ENCODE measurements at places on chromosomes 2 and 18. TPM values are rescaled to one million over a fixed set of nuclear protein-coding genes. Genes with fewer than 3 reads are reported as not detected.
A peak's percentile ranks its signal among the peaks of the same experiment; 100 is the strongest.

Gene HNMT
- total RNA-seq = not detected

Gene CYRIA
- total RNA-seq = 1.3 TPM

Gene SLC38A11
- total RNA-seq = not detected

Gene CDH19
- total RNA-seq = not detected

Gene SOWAHC
- 15.2 TPM for total RNA-seq

Gene ABCG8
- total RNA-seq = not detected

Gene ICOS
- not detected for total RNA-seq

- peak; percentile 46 for DNase-seq
Observed at GRCh38 chr2:36618381-36618780, 20.4 kb upstream of the FEZ2 start.

DNA sequence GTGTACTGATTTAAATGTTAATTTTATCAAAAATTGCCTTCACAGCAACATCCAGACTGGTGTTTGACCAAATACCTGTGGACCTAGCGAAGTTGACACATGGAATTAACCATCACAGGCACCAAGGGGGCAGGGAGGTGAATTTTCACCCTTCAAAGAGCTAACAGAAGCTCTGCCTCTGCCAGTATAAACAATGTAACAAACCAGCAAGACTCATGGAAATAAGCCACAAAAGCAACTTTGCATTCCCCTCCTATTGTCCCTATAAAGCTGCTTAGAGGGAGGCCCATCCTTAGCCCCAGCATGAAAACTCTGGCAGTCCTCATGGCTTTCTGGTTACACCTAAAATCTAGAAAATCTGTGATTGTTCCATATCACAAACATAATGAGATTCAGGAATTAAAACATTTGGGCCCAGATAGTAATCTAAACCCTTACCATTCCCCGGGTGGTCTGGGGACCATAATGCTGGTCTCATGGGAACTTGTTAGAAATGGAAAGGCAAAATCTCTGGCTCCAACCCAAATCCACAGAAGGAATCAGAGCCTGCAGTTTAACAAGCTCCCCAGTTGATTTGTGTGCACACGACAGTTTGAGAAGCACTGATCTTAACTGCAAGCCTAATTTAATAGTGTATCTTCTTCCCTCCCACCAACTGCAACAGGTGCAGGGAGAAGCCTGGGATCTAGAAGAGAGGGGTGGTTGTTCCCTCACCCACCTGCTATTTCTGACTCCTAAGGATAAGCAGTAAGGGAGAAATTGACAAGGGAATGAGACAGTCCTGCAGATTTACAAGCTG is 23.1 kb downstream of the SERPINB11 start:
- DNase-seq = no peak

DNA sequence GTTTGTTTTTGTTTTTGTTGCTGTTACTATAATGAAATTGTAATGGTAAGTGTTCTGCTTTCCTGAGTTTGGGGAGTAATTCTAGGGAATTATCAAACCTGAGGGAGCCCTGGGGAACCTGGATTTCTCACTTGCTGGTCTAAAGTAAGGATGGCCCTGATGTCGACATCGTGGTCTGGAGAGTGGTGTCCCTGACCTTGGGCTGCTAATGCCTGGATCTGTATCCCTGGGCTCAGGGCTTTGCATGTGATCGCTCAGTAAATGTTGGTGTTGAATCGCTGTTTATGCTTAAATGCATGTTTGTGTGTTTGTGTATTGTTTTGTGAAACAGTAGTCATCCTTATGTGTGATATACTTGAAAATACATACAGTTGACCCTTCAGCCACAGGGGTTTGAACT is 6.1 kb downstream of the ACP1 start:
- DNase-seq = no peak

- DNase-seq = no peak
Observed at GRCh38 chr2:204971206-204971907, 426.1 kb downstream of the PARD3B start.

DNA sequence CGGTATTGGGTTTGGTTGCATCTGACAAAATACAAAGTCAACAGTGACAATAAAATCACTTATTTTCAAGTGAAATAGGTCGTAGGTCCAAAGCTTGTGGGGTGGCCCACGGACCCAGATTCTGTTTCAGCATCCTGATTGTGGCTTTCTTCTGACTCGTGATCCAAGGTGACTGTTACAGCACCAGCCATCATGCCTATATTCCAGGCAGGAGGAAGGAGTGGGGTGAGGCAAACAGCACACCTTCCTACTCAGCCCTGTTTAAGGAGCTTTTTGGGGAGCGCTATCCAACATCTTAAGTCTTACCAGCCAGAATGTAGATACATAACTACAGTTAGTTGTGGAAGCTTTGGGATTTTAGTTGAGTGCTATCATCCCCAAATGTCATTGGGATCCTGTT is 8.7 kb upstream of the SNORC start:
- DNase-seq = no peak

DNA sequence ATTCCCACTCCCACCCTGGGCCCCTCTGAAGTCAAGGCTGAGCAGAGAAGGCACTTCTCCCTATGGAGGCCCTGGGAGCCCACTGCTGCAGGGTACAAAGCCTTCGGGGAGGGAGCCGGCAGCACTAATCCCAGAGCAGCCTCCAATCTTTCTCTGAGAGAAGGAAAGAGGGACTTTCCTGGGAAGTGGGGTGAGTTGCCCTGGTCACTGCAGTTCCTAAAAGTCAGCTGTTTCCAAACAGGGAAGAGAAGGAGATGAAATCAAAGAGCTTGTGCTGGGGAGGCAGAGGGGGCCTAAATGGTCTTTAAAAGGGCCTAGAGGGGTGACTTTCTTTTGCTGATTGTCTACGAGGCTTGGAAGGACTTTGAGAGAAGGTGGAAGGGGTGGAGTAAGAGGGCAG is 264.7 kb downstream of the TNS1 start:
- DNase-seq = no peak

DNA sequence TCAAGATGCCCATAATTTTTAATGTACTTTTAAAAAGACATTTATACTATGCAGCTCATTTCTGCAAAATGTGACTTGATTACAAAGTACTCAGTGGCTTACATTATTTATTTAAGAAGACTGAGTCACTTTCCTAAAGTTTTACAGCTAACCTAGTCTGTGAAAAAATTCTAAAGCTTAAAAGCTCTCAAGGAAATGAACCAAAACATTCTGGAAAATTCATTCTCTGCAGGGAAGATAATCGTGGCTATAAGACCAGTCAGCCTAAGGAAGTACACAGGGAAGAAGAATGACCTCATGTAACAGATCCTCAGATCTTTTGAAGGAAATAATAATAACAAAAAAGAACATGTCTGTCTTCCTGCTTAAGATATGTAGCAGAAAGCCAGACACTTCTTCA is 232.1 kb upstream of the STK17B start:
- no peak for DNase-seq

- DNase-seq = no peak
Observed at GRCh38 chr2:230898713-230899091, 26.3 kb downstream of the GPR55 start.

GRCh38 chr2:70895998-70896764 is 39.5 kb upstream of the ATP6V1B1 start:
- no peak for DNase-seq

- DNase-seq = no peak
Observed at GRCh38 chr2:173059971-173060461, 15.6 kb upstream of the MAP3K20 start.

DNA sequence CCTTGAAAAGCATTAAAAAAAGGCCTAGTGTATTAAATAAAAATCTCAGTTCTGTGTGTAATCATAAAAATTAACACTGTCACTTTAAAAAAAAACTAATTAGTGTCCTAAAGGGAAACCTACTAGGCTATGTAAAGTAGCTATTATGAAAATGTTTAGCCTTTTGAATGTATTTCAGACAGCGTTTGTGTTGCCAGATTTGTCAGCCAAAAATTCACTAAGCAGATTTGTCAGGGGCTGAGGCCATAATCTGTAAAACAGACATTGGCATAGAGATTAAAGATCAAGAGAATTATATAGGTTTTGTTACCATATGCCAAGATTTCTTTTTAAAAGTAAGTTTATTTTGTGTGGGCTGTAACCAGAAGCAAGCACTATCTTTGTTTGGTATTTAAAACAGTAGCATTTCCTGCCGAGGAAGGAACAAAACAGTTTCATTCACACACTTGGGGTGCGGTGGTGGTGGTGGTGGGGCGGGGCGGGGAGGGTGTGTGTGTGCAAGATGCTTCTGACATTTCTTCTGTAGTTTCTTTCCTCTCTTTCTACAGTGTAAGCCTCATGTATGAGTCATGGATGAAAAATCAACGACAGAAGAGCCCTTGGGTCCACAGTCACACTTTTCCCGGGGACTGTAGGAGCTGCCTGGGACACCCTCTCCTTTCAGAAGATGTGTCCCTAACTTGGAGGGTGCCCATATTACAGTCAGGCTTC is 328.5 kb upstream of the FANCL start:
- DNase-seq = peak; percentile 22

- DNase-seq = no peak
Observed at GRCh38 chr18:76622651-76623050, 127.6 kb upstream of the ZNF516 start.

- no peak for DNase-seq
Observed at GRCh38 chr2:132538331-132538855, 121.8 kb downstream of the GPR39 start.

DNA sequence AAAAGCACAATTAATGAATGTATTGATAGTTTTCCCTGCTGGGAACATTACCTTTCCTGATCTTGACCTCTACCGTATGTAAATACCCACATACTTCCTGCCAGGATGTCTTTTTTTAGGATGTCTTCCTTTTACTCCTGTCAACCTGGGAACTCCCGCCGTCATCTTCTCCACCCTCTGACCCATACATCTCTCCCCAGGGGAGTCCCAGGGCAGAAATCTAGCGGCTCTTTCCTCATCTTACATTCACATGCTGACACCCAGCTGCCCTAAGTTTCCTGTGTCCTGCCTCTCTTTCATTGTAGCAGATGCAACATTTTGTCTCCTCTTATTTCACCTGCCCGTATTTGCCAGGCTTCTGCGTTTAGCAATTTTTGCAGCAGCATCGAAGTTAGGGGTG is 107.8 kb downstream of the CRIM1 start:
- no peak for DNase-seq

DNA sequence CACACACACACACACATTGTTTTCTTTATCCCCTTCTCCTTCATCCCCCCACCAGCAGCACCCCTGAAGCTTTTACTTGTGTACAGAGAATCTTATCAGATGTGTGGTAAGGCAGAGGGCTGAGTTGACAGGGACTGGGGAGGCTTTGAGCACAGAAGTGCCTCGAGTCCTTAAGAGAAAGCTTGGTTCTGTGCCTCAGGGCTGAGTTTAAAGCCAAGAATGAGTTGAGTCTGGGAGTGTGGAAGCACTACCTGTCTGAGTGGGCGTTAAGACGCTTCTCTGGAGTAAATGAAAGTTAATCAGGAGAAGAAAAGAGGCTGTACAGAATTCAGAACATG is 2.7 kb downstream of the ID2 start:
- DNase-seq = no peak

- no peak for DNase-seq
Observed at GRCh38 chr2:103980401-103980800, 873.5 kb upstream of the POU3F3 start.

DNA sequence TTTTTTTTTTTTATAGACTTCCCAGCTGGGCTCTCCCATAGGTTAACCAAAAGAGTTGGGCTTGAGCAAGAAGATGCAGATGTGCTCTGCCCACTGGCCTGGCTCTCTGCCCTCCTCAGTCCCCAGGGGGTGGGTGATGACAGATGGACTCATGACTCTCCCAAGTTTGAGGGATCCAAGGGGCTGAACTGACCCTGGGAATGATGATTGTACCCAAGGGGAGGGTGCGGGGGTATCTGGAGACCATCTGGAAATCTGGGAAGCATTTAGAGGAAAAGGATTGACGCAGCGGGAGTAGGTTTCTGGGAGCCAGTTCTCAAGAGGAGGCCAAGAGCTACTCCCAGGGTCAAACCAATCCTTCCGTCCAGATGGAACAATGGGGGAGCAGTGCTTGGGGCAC is 330.8 kb downstream of the CYP26B1 start:
- no peak for DNase-seq

DNA sequence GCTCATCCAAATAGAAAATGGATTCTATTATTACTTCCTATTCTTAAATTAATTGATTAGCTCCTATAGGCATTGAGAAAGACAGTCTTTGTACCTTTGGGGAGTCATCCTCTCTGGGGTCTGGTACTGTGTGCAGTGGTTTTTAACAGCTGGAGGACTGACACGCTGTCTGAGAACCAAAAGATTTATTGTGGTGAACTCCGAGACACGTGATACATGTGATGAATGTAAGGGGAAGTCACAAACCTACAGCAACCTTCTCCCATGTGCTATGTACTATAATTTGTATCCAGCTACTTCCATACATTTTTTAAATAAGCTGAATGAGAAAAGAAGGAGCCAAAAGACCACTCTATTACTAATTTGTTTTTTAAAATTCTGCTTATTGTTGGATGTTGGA is 133.7 kb downstream of the GALNT3 start:
- no peak for DNase-seq

DNA sequence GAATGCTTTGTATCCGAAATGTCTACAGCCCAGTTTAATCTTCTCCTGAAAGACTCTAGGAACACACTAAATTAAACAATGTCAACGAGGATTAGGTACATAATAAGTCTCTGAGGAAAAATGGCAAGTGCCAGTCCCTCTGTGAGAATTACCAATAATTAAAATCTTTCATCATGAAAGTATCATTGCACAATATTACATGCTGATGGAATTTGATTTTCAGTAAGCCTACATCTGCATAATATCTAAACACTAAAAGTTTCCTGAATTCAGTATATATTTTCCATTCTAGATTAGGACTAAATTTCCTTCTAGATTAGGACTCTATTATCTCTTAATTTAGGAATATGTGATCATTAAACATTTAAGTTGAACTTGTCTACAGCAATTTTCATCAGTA is 132.1 kb downstream of the LRP2 start:
- no peak for DNase-seq

- no peak for DNase-seq
Observed at GRCh38 chr18:11987527-11987926, 6.2 kb downstream of the IMPA2 start.

DNA sequence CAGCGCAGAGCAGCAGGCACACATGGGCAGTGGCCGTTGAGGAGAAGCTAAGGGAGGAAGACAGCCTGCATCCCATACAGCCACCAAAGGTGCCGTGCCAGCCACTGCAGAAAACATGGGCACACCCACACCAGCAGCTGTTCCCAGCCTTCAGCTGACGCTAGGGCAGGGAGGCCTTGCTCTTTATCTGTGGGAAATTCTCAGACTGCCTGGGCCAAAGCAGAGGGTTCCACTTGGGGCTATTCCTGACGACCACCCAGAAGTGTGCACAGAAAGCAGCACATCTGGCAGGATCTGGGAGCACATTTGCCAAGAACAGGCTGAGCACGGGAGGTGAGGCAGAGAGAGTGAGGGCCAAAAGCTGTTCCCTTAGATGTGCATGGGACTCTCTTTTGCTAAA is 101.3 kb upstream of the SOX11 start:
- DNase-seq = no peak

GRCh38 chr2:168951871-168952270 is 50.8 kb downstream of the G6PC2 start:
- DNase-seq = no peak

DNA sequence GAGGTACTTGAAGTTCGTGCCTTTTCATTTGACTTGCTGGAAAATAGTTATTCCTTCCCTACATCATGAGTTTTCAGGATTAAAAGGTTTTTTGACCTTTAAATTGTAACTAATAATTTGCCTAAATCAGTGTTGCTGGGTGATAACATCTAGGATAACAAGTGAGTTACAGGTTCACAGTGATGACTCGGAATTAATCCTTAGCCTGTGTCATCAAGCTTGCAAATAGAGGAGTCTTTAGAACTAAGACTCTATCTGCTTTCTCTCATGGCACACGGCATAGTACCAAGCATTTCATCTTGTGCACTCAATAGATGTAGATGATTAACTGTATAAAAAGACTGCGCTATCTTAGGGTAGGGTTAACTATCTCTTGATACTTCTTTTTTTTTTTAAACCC is 79.5 kb downstream of the CAMKMT start:
- no peak for DNase-seq
